ENCODE measurements at places on chromosomes 1 and 21. TPM values are rescaled to one million over a fixed set of nuclear protein-coding genes. Genes with fewer than 3 reads are reported as not detected.

Gene SPRR2F
- not detected for total RNA-seq

Gene DTL
- total RNA-seq: 86.2 TPM

Gene OR2L3
- not detected for total RNA-seq

Gene TLR5
- 0.09 TPM for total RNA-seq

Gene CR2
- total RNA-seq: not detected

Gene PLXNA2
- total RNA-seq: 0.26 TPM

Gene ERICH3
- 0.05 TPM for total RNA-seq

DNA sequence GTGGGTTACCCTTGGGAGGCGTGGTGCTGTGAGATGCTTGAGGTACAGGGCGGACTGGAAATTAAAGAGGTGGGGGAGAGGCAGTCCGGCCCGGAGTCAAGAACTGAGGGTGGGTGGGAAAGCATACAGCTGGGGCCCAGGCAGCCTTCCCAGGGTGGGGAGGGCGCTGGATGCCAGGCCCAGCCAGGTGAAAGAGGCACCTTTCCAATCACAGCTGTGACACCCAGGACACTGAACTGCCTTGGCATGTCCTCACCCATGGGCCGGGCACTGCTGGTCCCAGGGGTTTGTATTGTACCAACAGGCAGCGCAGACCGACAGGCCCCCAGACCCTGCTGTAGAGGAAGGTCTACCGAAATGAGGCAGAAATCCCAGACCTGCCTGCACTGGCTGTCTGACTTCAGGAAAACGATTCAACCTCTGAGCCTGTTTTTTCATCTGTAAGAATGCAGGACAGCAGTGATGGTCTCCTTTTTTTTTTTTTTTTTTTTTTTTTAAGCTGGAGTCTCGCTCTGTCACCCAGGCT, 9.1 kb downstream of the SLC30A2 start:
- no peak overlapping the region for H3K27ac ChIP-seq
- peaks cover 15% of the 10 kb centered on the region for H3K27me3 ChIP-seq
- H3K36me3 ChIP-seq: no peaks in the 10 kb centered on the region
- DNase-seq: no peak
- peaks cover 8% of the 10 kb centered on the region for H3K4me1 ChIP-seq
- no peak overlapping the region for H3K4me3 ChIP-seq

DNA sequence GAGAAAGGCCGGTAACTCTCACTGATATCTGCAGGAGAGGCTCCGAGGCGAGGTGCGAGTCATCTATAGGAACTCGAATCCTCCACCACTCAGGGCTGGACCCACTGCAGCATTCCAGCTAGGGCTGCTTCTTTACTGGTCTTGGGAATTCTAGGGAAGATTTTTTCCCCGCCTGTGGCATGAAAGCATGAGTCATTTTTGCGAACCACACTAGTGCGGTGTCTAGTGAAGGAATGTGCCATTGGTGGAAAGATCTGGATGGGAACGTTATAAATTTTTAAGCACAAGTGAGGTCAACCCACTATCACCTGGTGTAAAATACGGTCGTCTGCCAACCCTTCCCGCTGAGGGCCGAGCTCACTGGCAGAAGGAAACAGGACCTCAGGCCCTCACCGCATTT, 49.7 kb downstream of the SYF2 start:
- no peak for DNase-seq
- peaks cover 17% of the 10 kb centered on the region for H3K27me3 ChIP-seq
- no peak overlapping the region for H3K4me3 ChIP-seq
- H3K4me1 ChIP-seq: no peaks in the 10 kb centered on the region
- no peaks in the 10 kb centered on the region for H3K36me3 ChIP-seq
- no peak overlapping the region for H3K27ac ChIP-seq

- H3K27me3 ChIP-seq: no peaks in the 10 kb centered on the region
- H3K36me3 ChIP-seq: no peaks in the 10 kb centered on the region
- no peak overlapping the region for H3K4me3 ChIP-seq
- H3K4me1 ChIP-seq: peaks cover 28% of the 10 kb centered on the region
- no peak for DNase-seq
- no peak overlapping the region for H3K27ac ChIP-seq
Measured at GRCh38 chr1:59141267-59141863, 155.5 kb upstream of the FGGY start.

- H3K36me3 ChIP-seq: no peaks in the 10 kb centered on the region
- no peaks in the 10 kb centered on the region for H3K27me3 ChIP-seq
- H3K27ac ChIP-seq: no peak overlapping the region
- H3K4me1 ChIP-seq: no peaks in the 10 kb centered on the region
- no peak for DNase-seq
- H3K4me3 ChIP-seq: no peak overlapping the region
Measured at GRCh38 chr1:2875707-2876561, 74.4 kb upstream of the TTC34 start.

DNA sequence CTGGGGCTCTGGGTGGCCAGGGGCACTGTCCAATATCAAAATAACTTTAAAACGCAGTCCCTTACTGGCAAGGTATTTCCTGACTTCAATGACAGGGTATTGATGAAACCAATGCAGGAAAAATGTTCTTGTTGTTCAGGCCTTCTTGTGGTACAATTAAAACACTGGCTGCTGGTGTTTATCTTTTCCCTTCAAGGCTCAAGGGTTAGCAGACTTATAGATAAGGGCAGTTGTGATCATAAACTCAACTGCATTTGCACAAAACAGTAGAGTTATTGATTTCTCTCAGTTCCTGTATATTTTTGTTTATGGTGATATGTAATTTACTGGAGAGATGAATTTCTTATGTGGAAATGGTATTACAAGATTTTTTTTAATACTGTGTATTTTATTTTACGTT, 2.7 kb upstream of the CD84 start:
- DNase-seq: no peak
- H3K4me1 ChIP-seq: peaks cover 44% of the 10 kb centered on the region
- no peak overlapping the region for H3K4me3 ChIP-seq

DNA sequence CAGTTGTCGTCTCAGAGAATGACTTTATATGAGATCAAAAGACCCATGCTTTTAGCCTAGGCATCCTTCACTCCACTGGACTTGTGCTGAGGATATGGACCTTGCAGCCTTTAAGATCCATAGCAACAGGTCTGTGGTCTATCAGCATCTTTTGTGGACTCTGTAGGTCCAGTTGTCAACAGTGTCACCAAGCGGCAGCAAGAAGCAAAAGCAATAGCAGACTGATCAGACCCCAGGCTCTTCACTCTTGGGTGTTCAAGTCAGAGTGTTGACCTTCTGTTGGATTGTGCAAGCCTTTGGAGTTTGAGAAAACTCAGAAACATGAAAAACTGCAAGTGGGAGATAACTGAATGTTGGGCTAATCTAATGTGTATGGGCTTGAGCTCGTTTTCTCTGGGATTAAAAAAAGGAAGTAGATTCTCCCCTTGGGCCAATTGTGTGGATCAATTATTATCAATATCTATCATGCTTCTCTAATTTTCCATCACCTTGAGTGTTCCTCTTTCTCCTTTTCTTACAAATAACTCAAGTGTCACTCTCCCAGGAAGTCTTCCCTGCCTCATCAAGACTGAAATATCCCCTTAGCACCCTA, 144.2 kb downstream of the LYPLAL1 start:
- no peak overlapping the region for H3K27ac ChIP-seq
- DNase-seq: no peak
- peaks cover 11% of the 10 kb centered on the region for H3K27me3 ChIP-seq
- no peak overlapping the region for H3K4me3 ChIP-seq
- H3K36me3 ChIP-seq: no peaks in the 10 kb centered on the region
- H3K4me1 ChIP-seq: no peaks in the 10 kb centered on the region

DNA sequence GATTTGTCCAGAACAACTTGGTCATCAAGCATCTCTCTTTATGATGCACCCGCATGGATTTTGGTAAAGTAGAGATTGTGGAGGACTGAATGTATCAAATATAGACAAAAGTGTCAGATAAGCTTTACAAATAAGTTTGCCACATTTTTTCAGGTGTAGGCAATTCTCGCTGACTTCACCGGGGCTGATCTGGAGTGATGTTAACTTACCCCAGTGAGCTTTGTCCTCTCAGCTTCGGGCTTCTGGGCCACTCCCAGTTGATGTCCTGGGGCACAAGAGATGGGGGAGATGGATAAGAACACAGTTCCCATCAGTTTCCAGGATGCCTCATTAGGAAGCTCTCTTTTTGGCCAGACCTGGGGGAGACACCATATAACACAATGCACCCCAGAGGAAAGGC, 117.7 kb downstream of the ETS2 start:
- no peak overlapping the region for H3K4me3 ChIP-seq
- H3K4me1 ChIP-seq: no peaks in the 10 kb centered on the region
- H3K27ac ChIP-seq: no peak overlapping the region
- no peak for DNase-seq
- H3K27me3 ChIP-seq: peaks cover 24% of the 10 kb centered on the region

DNA sequence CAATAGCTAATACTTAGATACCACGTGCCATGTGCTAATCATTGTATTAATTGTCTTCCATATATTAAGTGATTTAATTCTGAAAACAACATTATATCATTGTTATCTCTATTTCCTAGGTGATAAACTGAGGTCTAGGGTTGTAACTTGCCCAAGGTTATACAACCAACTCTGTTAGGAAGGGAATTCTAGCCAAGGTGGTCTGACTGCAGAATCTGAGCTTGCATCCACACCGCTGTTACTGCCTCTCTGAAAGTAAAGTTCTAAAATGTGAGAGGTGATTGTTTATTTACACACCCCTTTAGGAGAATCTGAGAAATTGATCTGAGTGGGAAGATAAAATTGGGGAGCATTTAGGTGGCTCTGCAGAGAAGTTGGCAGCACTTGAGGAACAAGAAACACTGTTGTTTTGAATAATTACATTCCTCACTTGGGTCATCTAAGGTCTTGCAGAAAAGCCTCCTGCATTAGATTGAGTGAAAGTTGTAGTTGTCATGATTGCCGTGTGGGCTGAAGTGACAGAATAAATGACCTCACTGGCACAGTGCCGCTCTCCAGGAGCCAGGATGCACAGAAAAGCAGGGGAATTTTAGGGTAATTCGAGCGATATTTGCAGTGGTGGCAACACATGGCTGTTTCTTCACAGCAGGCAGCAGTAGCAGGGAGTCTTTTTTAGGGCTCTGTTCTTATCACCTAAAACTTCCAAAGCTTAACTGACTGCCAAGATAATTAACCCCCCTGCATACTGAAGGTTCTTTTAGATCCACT, 121.7 kb downstream of the ADGRL4 start:
- H3K4me1 ChIP-seq: no peaks in the 10 kb centered on the region
- no peaks in the 10 kb centered on the region for H3K36me3 ChIP-seq
- no peak for DNase-seq
- no peak overlapping the region for H3K27ac ChIP-seq
- no peak overlapping the region for H3K4me3 ChIP-seq

DNA sequence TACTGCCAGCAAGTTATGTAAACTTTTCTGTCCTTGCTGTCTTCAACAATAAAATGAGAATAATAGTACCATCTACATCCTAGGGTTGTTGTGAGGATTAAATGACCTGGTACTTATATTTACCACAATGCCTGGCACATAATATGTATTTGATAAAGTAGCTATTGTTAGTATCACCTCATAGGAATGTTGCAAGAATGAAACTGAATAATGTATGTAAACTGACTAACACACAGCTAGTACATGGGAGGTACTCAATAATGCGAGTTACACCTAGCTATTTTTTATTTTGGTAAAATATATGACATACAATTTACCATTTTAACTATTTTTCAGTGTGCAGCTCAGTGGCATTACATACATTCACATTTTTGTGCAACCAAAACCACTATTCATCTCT, 169.0 kb upstream of the C8B start:
- DNase-seq: no peak
- H3K27ac ChIP-seq: no peak overlapping the region
- no peak overlapping the region for H3K4me3 ChIP-seq
- no peaks in the 10 kb centered on the region for H3K36me3 ChIP-seq
- H3K4me1 ChIP-seq: no peaks in the 10 kb centered on the region

DNA sequence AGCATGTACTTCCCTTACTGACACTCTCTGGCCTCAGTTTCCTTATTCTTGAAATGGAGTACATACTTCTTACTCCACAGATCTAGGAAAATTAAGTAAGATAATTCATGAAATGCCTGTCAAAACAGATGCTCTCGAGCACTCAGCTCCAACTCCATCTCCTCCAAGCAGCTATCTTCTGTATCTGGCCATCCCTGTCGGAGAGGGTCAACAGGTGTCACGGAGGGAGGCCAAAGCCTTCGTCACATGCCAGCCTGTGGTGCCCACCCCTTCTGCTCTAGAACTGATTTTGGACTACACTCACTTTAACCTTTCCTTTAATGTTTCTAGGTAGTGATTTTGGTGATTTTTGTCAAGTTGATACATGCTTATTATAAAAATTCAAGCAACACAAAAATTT, 18.8 kb upstream of the PKP1 start:
- peaks cover 2% of the 10 kb centered on the region for H3K4me1 ChIP-seq
- H3K4me3 ChIP-seq: no peak overlapping the region
- H3K27ac ChIP-seq: no peak overlapping the region
- no peaks in the 10 kb centered on the region for H3K36me3 ChIP-seq
- DNase-seq: no peak

All from activated CD8-positive, alpha-beta memory T cell treated with anti-CD3 and anti-CD28 coated beads, Interleukin-2, amount 10 ng/mL, durations not matched to agents 7 days and 5 days (primary cell).